GF-D8 (cell line): ENCODE measurements at places on chromosomes 5 and 9.

DNA sequence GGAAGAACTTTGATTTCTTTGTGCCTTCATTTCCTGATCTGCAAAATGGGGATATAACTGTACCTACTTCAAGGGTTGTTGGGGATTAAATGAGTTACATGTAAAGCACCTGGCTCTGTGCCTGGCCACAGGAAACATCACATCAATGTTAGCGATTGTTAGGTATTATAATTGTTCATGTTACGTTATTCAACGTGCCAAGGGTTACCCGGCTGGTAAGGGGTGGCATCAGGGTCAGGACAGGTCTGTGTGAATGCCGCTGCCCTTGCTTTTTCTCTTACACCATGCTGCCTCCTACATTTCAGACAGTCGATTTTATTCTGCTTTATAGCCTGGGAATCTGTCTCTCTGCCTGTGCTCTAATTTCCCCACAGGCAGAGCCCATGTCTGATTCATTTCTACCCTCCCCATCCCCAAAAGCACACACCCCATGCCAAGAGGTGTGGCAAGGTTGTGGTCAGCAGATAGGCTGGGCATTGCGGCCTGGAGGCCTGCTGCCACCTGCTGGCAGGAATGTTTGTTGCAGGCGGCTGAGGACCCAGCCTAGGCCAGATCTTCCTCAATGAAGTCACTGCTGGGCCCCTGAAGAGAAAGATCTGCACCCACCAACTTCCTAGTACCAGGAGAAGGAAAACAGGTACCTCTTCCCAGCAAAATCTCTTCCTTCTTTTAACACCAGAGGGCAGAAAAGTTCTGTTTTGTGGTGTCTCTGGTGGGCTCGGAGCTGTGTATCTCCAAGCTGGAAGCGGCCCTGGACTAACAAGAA lies 5.3 kb downstream of the ANKS6 start:
- peak; percentile 14 for DNase-seq

GRCh38 chr9:16690628-16691027 lies 179.8 kb downstream of the BNC2 start:
- no peak for DNase-seq

DNA sequence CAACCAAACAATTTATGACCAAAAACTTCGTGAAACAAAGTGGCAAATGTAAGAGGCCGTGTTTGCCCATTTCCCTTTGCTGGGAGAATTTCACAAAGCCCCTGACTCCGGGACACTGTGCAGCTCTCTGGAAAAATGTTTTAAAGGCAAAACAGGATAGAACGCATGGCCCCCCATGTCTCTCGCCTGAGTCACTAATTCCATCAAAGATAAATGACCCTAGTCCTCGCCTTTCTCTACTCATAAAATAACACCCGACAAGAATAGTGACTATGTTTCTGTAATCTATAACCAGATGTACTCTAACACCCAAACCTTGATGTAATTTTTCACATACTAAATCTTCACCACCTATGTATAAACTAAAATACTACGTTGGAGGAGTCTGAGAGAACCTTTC lies 55.7 kb upstream of the SAP30L start:
- DNase-seq: no peak

DNA sequence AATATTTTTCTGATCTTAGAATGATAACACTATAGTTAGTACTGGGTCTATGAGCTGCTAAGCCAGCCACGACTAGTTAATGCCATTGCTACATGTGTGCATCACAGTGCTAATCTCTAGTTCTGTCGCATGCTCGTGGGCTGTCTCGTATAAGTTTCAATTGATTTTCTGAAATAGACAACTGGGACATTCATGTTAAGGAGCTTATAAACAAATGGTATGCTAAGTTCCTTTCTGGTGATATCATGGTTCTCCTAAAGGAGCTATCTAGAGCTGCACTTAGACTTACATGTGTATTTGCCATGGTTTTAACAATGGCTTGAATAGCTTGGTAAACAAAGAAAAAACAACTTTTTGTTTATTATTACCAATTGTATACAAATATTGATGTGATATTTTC lies 46.2 kb downstream of the F2RL2 start:
- DNase-seq: no peak

- no peak for DNase-seq
These were observed 112.4 kb downstream of the ANXA2R start for GRCh38 chr5:42927730-42928129.

GRCh38 chr5:2110137-2110933 lies 227.6 kb upstream of the IRX4 start:
- no peak for DNase-seq

- DNase-seq: no peak
These were observed 804.9 kb upstream of the SEMA6A start for GRCh38 chr5:117379521-117379920.

- DNase-seq: no peak
These were observed 7.0 kb downstream of the PDLIM7 start for GRCh38 chr5:177490311-177490991.
